Aortic smooth muscle cell (primary cell): ENCODE measurements at places on chromosomes 4 and X. TPM values are rescaled to one million over a fixed set of nuclear protein-coding genes. Genes with fewer than 3 reads are reported as not detected.

Gene TMSB15C
- total RNA-seq: 1.3 and 1.6 TPM in 2 replicates

Gene CA5B
- 20.6 and 23.1 TPM in 2 replicates for total RNA-seq

Gene USP46
- 11.6 and 12.9 TPM in 2 replicates for total RNA-seq

Gene CLIC2
- total RNA-seq: 1.9 and 2.4 TPM in 2 replicates

Gene RIBC1
- 0.79 and 0.93 TPM in 2 replicates for total RNA-seq

Gene ODAPH
- not detected in 2 replicates for total RNA-seq

Gene MAGED4B
- total RNA-seq: 3.5 and 4.5 TPM in 2 replicates

Gene CFI
- 5.2 and 9.3 TPM in 2 replicates for total RNA-seq

Gene CD38
- total RNA-seq: under 0.01 TPM in 2 replicates

Gene PCYT1B
- total RNA-seq: 0.12 and 0.40 TPM in 2 replicates

Gene ADH5
- total RNA-seq: 243 and 300 TPM in 2 replicates

Gene TCP11X2
- total RNA-seq: not detected in 2 replicates

Gene IDUA
- 8.4 and 10.6 TPM in 2 replicates for total RNA-seq

Gene DAPP1
- total RNA-seq: not detected in 2 replicates

Gene ATOH1
- total RNA-seq: not detected in 2 replicates

Gene ATP7A
- 18.2 and 20.3 TPM in 2 replicates for total RNA-seq

Gene ARX
- not detected in 2 replicates for total RNA-seq

Gene NPY2R
- 117 and 139 TPM in 2 replicates for total RNA-seq

Gene PAK3
- total RNA-seq: 2.1 and 2.6 TPM in 2 replicates

Gene ARMCX1
- total RNA-seq: 64.3 and 75.3 TPM in 2 replicates

Gene RTL3
- total RNA-seq: not detected in 2 replicates

Gene NDST3
- not detected in 2 replicates for total RNA-seq

Gene BCORL1
- 1.2 and 2.1 TPM in 2 replicates for total RNA-seq

Gene SRPX2
- 31.6 and 44.0 TPM in 2 replicates for total RNA-seq

Gene RCHY1
- total RNA-seq: 32.6 and 33.2 TPM in 2 replicates

Gene PDE6B
- 0.37 TPM in 1 of 2 replicates, not detected in the other for total RNA-seq
